Stimulated activated CD4-positive, alpha-beta T cell treated with anti-CD3 and anti-CD28 coated beads, Interleukin-15, amount 100 ng/mL, for 1 hour (primary cell): ENCODE measurements at places on chromosomes 7 and 10.

- no peak for DNase-seq
These were observed 210.1 kb downstream of the TNS3 start for GRCh38 chr7:47371733-47372368.

DNA sequence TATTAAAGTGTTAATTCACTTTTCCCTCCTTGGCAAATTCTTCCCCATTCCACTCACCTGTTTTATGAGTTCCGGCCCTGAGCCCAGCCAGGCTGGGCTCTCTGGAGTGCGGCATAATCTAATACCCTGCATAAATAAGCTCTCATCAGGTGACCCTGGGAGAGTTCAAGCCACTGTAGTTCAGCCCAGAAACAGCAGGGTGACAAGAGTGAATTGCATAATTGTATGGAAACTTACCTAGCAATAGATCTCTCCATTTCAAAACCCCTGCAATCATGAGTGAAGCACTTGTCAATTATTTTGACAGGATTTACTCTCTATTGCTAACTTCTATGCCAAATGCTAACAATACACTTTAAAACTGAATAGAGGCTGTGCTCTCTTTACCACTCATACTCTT is 94.7 kb downstream of the OSBPL3 start:
- no peak for DNase-seq

- DNase-seq = no peak
These were observed 197.0 kb upstream of the ZMIZ1 start for GRCh38 chr10:78871796-78872195.

DNA sequence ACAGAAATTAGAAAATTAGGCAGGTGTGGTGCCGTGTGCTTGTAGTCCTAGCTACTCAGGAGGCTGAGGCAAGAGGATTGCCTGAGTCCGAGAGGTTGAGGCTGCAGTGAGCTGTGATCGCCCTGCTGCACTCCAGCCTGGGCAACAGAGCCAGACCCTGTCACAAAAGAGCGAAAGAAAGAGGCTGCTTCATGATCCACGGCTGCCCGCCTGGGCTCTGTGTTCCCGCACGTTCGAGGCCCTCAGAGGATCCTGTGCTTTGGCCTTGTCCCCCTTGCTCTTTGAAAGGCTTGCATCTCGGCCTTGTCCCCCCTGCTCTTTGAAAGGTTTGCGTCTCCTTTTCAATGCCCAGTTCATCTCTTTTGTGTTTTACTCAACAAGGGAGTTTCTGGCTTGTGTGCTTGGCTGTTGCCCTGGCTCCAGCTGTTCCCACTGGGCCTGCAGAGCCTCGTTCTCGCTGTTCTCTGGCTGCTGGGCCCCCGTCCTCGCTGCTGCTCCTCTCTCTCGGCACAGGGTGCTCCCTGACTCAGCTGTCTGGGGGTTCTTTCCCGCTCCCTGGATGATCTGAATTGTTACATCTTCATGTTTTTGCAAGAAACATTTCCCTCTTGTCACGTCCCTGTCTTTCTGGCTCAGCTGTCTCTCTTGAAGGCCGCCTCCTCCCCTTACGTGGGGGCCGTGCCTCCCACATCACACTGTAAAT is 45.1 kb upstream of the INPP5A start:
- no peak for DNase-seq
